Retinal pigment epithelial cell (primary cell): ENCODE measurements at places on chromosomes 11 and 22.

GRCh38 chr11:47154616-47155570, 21.8 kb downstream of the ARFGAP2 start:
- no peak for DNase-seq

DNA sequence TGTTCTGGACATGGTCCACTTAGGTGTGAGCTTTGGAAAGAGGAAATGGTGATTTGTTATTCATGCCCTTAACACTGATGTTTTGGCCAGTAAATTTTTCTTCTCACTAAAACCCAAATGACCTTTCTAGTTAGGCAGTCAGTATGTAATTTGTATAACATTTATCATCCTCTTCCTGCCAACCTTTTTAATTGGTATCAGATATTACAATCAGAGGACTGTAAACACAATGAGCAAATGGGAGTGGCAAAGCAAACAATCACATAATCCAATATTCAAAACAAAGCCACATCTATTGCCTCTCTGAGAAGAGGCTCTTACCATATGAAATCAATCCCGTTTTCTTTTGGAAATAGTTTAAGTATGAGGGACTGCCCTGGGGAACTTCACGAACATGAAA, 49.1 kb downstream of the BBOX1 start:
- no peak for DNase-seq

GRCh38 chr22:35872451-35872850, 154.8 kb downstream of the APOL5 start:
- DNase-seq: no peak

GRCh38 chr11:134347441-134347840, 15.7 kb downstream of the GLB1L2 start:
- no peak for DNase-seq

GRCh38 chr11:69760319-69760718, 14.8 kb downstream of the FGF4 start:
- no peak for DNase-seq

DNA sequence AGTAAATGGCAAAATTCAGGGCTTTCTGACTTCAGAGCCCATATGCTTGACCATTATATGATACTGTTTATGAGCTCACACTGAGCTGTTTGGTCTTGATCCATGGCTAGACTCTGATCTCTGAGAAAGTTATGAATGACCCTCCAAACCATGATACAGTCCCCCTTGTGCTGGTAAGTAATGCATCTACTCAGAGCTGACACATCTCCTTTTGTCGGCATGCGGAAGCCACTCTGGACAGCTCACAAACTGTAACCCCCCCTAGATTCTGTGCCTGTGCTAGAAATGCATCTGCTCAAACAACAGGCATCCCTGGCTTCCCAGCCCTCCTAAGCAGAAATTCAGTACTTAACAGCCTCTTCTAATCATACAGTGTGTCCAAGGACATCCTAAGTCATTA, 150.8 kb upstream of the RAG2 start:
- no peak for DNase-seq

DNA sequence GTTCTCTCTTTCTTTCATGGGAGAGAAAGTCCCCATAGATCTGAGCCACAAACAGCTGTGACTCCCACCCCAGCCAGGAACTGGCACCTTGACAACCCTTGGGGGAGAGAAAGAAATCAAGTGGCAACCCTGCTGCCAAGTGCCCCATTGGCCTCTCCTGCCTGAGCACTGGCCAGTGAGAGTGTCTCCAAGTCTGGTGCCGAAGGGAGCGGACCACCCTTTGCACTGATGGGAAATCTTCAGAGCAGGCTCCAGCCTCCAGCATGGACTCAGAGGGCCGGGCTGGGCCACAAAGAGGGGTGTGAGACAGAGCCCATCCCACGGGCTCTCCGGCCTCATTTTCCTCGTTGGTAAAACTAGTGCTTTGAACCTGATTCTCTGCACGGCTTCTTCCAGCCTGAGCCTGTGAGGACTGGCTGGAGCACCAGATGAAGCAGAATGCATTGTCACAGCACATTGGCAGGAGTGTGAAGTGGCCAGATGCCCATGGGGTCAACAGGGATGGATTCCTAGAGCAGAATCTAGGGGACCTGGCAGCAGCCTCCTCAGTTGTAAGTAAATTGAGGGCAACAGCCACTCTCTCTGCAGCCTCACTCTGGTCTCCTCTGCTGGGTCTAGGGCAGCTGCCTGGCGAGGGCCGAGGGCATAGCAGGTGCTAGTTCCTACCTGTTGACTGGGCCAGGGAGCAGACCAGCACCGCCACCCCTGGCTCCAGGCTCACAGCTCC, 81.4 kb downstream of the TRIM29 start:
- no peak for DNase-seq

DNA sequence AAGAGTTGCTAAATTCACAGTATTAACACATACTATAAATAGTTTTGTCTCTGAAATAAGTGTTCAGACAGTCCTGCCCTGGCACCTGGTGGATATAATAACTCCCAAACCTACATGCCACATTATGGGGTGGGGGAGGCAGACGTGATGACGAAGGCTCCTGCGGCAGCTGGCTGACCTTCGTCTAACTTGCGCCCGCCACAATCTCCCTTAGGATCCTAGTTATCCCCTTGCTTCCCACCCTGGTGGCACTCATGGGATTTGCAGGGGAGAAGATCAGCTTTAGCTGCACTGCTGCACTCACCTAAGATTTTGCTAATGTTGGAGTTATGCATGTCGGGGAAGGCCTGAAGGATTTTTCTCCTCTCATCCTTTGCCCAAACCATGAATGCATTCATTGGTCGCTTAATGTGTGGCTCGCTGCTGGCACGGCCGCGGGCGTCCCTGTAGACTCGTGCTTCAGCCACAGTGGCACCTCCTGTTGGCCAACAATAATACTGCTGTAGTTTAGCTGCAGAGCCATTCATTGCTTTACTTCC, 367.6 kb downstream of the SOX6 start:
- no peak for DNase-seq

DNA sequence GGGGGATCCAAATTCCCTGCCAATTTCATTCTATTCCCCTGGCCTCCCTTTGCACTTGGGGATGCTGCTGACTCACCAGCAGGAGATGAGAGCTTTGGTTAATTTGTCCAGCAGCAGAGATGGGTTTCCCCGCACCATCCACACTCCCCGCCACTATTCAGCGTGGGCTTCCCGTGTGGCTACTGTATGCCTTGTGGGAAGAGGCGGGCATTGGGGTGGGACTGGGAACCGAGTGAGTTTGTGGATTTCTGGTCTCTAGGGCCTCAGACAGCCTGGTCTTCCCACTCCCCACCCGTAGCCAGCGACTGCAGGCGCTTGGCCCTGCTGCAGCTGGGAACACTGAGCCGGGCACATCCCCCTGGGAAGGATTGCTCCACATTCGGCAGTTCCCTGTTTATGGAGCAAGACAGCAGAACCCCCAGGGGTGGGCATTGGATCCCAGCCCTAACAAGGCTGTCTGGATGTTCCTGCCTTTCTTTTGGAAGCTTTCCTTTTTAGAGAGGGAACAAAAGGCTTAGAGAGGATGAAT, 23.4 kb downstream of the KIAA1671 start:
- no peak for DNase-seq

- no peak for DNase-seq
These were observed 46.9 kb downstream of the SMIM38 start for GRCh38 chr11:69202511-69203221.

DNA sequence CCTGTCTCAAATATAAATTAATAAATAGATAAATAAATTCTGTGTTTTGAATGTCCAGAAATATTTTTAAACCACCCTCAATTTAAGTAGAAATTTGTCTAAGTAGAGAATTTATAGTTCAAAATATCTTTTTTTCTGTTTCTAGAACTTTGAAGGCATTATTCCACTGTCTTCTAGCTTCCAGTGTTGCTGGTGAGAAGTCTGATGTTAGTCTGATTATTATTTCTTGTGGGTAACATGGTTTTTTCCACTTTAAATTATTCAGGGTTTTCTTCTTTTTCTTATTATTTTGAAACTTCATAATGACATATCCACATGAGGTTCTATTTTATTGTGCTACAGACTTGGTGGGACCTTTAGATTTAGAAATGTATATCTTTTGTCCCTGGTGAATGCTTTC, 46.4 kb upstream of the HEPHL1 start:
- DNase-seq: no peak

DNA sequence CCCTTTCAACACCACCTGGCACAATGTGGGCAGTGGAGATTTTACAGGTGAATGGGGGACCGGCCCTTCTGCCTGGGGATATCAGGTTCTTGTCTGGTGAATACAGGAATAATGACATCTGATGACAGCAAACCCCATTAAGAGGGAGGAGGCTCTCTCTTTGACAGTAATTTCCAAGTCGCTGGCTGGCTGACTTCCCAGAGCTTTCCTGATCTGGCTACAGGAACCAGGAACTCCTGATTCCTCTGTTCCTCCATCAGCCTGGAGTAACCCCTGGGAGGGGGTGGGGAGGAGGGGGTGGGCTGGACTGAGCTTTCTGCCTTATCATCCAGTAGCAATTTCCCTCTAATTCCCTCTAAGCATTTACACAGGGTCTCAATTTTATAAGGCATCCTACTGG, 3.7 kb upstream of the MIEF1 start:
- DNase-seq: no peak

- peak; percentile 95 for DNase-seq
These were observed 39.6 kb downstream of the LIF start for GRCh38 chr22:30206944-30207343.

DNA sequence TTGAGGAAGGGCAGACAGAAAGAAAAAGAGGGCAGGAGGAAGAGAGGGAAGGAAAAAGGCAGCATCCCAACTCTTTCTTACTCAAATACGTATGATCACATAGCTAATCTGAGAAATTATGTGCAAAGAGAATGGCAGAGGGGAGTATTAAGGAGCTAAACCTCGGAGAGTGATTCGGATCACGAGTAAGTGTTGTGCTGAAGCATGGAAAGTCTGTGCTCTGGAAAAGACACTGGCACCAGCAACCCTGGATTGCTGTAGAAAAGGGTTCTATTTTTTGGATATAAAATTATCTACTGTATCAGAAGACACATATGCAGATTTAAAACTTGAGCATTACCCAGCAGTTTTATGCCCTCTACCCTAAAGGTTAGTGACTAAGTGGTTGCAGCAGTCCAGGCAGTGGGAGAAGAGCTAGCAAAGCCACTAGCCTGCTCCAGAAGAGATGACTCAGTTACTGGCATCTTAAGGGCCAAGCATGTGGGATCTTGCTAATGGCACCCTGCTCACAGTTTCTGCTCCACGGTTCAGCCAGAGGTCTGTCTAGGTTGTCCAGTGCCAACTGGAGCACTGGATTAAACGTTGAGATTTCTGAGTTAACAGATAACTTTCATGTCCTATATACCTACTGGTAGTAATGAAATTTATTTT, 151.7 kb downstream of the SWAP70 start:
- peak; percentile 61 for DNase-seq

GRCh38 chr22:44576311-44577260, 78.6 kb upstream of the RTL6 start:
- no peak for DNase-seq

GRCh38 chr11:118742304-118742703, 48.7 kb downstream of the DDX6 start:
- DNase-seq: no peak

GRCh38 chr11:73429121-73429750, 53.0 kb downstream of the RELT start:
- no peak for DNase-seq

- no peak for DNase-seq
These were observed 27.1 kb downstream of the C11orf96 start for GRCh38 chr11:43969543-43969942.

- DNase-seq: no peak
These were observed 5.4 kb upstream of the SORL1 start for GRCh38 chr11:121446752-121447156.

GRCh38 chr11:833114-833791, 501 bp downstream of the CD151 start:
- no peak for DNase-seq

DNA sequence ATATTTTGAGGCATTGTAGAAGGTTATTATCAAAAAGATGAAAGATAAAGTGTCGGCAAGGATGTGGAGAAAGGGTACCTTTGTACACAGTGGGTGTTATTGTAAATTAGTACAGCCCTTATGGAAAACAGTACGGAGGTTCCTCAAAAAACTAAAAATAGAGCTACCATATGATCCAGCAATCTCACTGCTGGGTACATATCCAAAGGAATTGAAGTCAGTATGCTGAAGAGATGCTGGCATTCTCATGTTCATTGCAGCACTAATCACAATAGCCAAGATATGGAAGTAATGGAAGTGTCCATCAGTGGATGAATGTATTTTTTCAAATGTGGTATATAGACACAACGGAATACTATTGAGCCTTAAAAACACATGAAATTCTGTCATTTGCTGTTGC, 15.1 kb upstream of the MTMR3 start:
- no peak for DNase-seq

GRCh38 chr22:40491990-40492631, 121.7 kb downstream of the SGSM3 start:
- DNase-seq: no peak

DNA sequence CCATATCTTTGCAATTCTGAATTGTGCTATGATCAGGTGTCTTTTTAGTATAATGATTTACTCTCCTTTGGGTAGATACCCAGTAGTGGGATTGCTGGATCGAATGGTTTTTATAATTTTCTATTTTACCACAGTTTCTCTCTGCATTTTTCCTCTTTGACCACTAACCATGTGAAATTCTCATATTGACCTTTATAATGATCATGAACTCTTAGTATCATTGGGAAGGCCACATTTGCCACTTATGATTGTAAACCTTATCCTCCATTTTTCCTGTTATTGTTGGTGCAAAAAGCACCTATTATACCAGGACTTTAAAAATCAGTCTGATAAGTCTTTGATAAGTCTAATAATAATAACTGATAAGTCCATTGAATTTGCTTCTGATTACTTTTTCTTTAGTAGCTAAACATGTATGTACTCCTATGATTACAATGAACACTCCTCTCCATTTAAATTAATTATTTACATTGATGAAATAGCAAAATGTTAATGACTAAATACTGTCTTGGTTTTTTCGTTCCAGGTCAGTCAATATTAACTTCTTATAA, 9.6 kb downstream of the NEAT1 start:
- DNase-seq: no peak

GRCh38 chr11:35200811-35201341, 61.9 kb downstream of the CD44 start:
- DNase-seq: no peak

DNA sequence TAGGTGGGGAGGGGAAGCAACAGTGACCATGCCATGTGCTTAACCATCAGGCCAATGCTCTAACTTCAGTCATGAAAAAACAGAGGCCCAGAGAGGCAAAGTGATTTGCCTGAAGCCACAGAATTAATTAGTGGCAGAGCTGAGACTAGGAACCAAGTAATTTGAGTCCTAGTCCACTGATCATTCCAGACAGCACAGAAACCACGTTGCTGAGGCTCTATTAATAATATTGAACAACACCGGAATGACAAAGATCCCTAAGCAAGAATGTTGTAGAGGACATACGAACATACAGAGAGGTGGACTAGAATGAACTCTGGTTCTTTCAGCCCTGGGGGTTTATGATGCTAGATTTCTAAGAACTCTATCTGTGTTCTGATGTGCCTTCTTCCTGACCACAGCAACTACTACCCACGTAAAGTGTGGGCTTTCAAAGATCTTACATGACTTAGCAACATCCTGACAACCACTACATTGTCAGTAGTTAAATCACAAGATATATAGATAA, 92.3 kb downstream of the GAB2 start:
- no peak for DNase-seq

- DNase-seq: no peak
These were observed 29.2 kb downstream of the SREBF2 start for GRCh38 chr22:41862160-41862529.
